ENCODE measurements at places on chromosomes 11 and 22.

DNA sequence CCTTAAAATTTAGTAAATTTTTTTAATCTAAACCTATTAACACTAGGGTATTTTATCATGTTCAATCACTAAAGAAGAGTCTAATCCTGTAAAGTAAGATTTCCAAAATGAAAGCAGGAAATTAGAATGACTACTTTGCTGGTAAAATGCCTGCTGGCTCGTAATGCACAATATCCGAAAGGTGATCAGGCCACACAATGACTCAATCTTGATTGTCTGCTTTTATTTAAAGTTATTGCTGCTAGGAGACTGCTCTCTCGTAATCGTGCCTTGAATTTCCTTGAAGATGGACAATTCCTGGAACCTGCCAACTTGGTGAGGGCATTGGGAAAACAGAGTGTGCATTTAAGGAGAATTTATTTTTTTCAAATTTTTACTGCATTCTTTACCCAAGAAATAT, 1786.5 kb upstream of the RAG2 start:
- no peak for ATAC-seq
- H3K4me1 ChIP-seq = no peaks in the 10 kb centered on the region
- H3K27ac ChIP-seq = no peak overlapping the region
- no peaks in the 10 kb centered on the region for H3K27me3 ChIP-seq
- no peak overlapping the region for H3K4me3 ChIP-seq
- H3K36me3 ChIP-seq = no peaks in the 10 kb centered on the region

GRCh38 chr22:33049119-33049729, 9.0 kb downstream of the SYN3 start:
- H3K4me1 ChIP-seq = no peaks in the 10 kb centered on the region
- no peak overlapping the region for H3K4me3 ChIP-seq

DNA sequence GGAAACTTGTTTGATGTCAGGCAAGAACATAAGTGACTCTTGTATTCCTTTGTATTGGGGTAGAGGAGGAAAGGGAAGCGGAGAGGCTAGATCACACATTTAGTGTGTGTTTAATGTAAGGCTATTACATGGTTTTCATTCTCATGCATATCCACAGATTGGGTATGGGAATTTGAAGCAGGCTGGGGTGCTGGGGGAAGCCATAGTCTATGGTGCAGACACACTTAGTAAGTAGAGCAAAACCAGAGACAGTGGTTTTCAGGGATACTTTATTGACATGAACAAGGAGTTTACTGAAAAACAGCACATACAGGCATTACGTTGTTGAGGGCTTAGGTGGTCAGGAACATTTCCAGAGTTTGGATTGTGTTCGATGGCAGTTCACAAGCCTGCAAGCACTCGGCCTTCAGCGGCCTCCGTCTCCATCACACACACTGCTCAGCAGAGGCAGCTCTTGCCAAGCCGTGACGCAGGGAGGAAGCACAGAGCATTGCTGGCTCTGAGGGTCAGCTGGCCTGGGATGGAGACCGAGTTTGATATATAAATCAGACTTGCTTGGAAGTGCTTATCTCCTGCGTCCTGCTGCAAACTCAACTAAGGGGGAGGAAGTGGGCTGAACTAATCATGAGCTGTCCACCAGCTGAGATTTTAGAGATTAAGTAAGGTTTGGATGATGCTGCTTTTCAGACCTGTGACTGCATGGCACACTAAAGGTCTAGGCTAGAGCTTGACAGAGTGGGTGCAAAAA, 25.3 kb downstream of the SCN3B start:
- H3K27me3 ChIP-seq = peaks cover 5% of the 10 kb centered on the region
- no peak overlapping the region for H3K4me3 ChIP-seq
- ATAC-seq = peak; percentile 23
- H3K4me1 ChIP-seq = peaks cover 4% of the 10 kb centered on the region
- peak overlapping the region; percentile 24 for H3K27ac ChIP-seq

DNA sequence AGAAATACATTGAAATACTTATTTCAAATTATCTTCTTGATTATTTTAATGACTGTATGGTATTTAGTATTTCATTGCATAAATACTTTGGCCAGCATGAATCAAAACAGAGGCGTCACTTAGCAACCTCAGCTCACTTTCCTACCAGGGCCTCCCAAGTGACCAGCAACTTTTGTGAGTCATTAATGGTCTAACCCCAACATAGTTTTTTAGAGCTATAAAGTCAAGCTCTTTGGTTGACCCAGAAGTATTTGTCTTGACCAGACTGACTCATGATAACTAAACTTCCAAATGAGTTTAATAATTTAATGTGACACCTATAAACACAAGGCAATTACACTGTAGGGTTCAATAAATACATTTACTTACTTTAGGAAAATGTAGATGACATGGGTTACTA, 27.9 kb upstream of the RBMXL2 start:
- no peak overlapping the region for H3K4me3 ChIP-seq
- H3K4me1 ChIP-seq = no peaks in the 10 kb centered on the region
- H3K27ac ChIP-seq = no peak overlapping the region
- no peaks in the 10 kb centered on the region for H3K36me3 ChIP-seq
- H3K27me3 ChIP-seq = peaks cover 14% of the 10 kb centered on the region
- ATAC-seq = no peak

DNA sequence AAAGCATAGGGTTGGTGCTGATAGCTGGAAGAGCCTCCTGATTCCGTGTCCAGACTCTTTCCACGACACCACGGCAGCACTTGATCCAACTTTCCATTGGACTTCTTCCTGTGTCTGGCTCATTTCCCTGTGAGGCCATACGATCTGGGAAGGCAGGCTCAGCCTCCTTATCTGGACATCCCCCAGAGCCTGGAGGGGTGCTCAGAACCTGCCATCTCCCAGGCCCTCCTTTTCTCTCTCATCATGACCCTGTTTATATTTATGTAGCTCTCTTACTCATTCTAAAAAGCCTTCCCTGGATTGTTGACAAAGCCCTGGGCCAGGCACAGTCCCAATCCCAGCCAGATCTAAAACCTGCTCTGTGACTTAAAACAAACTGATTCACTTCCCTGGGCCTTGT, 7.8 kb upstream of the BCL9L start:
- H3K4me3 ChIP-seq = no peak overlapping the region
- peak overlapping the region; percentile 69 for H3K27ac ChIP-seq
- H3K27me3 ChIP-seq = no peaks in the 10 kb centered on the region
- no peaks in the 10 kb centered on the region for H3K4me1 ChIP-seq
- ATAC-seq = no peak

DNA sequence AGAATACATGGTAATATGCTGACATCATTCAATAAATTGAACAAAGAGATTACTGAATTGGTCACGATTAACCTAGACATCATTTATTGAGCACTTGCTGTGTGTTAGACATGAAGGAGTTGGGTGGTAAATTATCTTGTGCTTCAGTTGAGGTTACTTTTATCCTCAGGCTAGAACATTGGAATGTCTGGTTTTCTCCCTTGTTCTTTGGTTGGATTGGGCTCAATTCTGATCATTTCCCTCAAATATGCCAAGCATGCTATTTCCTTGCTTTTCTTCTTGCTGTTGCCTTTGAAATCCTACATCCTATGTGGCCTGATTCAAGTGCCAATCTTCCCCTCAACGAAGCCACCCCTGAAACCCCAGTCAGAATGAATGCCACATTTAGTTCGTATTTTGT, 65.8 kb downstream of the DEUP1 start:
- no peak for ATAC-seq
- H3K36me3 ChIP-seq = no peaks in the 10 kb centered on the region
- H3K4me1 ChIP-seq = no peaks in the 10 kb centered on the region
- no peak overlapping the region for H3K27ac ChIP-seq
- no peak overlapping the region for H3K4me3 ChIP-seq
- H3K27me3 ChIP-seq = peaks cover 5% of the 10 kb centered on the region

DNA sequence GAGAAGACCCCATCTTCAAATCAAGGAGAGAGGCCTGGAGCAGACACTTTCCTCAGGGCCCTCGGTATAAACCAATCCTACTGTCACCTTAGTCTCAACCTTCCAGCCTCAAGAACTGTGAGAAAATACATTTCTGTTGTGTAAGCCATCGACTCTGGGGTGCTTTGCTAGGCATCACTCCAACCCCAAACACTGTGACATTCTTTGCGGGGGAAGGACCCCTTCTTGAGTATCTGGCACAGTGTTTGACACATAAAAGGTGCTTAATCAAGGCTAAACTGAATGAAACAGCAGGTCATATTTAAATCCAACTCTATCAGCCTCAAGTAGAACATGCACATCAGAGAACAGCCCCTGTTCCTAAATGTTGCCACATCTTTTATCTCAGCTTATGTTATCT, 558.1 kb downstream of the INSC start:
- no peak overlapping the region for H3K27ac ChIP-seq
- no peak overlapping the region for H3K4me3 ChIP-seq
- peaks cover 17% of the 10 kb centered on the region for H3K27me3 ChIP-seq
